Tibial nerve (tissue), 4 donors: ENCODE measurements at places on chromosomes 1 and 21.

DNA sequence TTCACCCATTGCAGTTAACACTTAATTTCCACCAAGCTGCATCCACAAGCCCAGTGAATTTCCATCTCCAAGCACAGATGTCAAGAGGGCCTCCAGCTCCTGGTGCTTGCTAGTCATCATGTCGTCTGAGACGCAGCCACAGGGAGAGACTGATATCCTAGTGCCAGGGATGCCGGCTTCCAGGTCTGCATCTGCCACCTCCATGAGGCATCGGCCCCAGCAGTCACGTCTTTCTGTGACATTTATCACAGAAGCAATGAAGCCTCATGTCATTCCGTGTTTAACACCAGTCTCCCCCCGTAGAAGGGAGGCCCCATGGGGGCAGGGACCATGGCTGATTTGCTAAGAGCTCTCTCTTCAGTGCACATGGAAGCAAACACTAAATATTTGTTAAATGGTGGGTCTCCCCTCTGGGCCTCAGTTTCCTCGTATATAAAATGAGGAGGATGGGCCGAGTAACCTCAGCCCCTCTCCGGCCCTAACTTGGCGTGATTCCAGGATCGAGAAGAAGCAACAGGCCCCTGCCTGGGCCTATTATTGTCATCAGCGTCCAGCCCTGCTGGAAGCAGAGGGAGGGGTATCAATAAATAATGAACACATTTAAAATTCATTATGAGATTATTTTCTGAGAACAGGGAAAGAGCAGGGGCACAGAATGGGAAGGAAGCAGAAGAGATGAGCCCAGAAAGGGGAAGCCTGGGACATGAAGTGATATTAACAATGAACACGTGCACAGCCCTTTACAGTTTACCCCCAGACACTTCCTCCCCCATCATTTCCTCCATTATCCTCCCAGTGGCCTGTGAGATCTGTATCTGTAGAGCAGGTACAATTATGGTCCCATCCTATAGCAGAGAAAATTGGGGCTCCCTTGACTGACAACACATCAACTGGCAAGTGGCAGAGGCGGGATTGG, 837 bp upstream of the C1QB start:
- H3K4me1 ChIP-seq: no peaks in the 10 kb centered on the region
- no peaks in the 10 kb centered on the region for H3K36me3 ChIP-seq
- no peak for DNase-seq
- peaks cover 6% of the 10 kb centered on the region for H3K27me3 ChIP-seq
- H3K27ac ChIP-seq: no peak overlapping the region

DNA sequence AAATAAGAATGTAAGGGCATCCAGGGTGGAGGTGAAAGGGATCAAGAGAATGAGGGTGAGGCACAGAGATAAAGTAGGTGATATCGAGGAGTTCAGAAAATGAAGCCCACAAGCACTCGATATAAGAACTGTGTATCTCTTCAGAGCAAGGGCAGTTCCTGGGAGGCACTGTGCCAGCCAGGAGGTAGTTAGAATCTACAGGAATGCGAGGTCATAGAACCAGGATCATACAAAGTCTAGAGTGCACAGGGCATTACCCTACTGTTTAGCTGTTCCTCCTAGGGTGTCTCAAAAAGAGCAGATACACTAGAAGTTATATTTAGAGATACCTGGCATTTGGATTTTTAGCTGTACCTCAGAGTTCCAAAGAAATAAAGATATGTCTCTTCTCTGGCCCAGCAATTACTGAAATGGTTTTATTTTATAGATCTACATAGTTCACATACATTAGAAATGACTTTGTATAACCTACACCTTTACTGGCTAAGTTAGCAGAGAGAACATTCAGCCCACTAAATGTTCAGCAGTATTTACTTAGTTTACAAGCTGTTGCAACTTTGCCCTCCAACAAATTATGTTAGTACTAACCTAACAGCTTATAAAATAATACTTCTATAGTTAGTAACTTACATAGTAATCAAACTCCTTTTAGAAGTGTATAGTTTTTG, 1.6 kb downstream of the OVAAL start:
- no peaks in the 10 kb centered on the region for H3K27me3 ChIP-seq
- no peak overlapping the region for H3K27ac ChIP-seq

GRCh38 chr1:56820755-56821461, 1.7 kb upstream of the FYB2 start:
- H3K4me1 ChIP-seq: no peaks in the 10 kb centered on the region
- no peaks in the 10 kb centered on the region for H3K36me3 ChIP-seq
- H3K4me3 ChIP-seq: no peak overlapping the region
- no peaks in the 10 kb centered on the region for H3K27me3 ChIP-seq

- no peak for DNase-seq
- H3K4me3 ChIP-seq: no peak overlapping the region
- no peaks in the 10 kb centered on the region for H3K4me1 ChIP-seq
- no peaks in the 10 kb centered on the region for H3K36me3 ChIP-seq
- H3K27ac ChIP-seq: no peak overlapping the region
Measured at GRCh38 chr1:158356616-158357015, 2.9 kb downstream of the CD1E start.

- H3K4me3 ChIP-seq: no peak overlapping the region
- no peaks in the 10 kb centered on the region for H3K27me3 ChIP-seq
- H3K4me1 ChIP-seq: peaks cover 4% of the 10 kb centered on the region
- no peak overlapping the region for H3K27ac ChIP-seq
- no peaks in the 10 kb centered on the region for H3K36me3 ChIP-seq
Measured at GRCh38 chr1:86778569-86779239, 74.3 kb downstream of the SH3GLB1 start.

GRCh38 chr1:222387007-222387814, 160.7 kb downstream of the HHIPL2 start:
- no peaks in the 10 kb centered on the region for H3K27me3 ChIP-seq
- H3K4me1 ChIP-seq: no peaks in the 10 kb centered on the region
- no peak overlapping the region for H3K27ac ChIP-seq
- H3K4me3 ChIP-seq: no peak overlapping the region
- DNase-seq: no peak

GRCh38 chr1:116777831-116778830, 23.9 kb downstream of the CD2 start:
- no peaks in the 10 kb centered on the region for H3K36me3 ChIP-seq
- no peak overlapping the region for H3K4me3 ChIP-seq
- H3K27ac ChIP-seq: no peak overlapping the region

- no peaks in the 10 kb centered on the region for H3K4me1 ChIP-seq
- DNase-seq: no peak
- no peak overlapping the region for H3K27ac ChIP-seq
Measured at GRCh38 chr1:165600793-165601192, 30.2 kb upstream of the MGST3 start.

DNA sequence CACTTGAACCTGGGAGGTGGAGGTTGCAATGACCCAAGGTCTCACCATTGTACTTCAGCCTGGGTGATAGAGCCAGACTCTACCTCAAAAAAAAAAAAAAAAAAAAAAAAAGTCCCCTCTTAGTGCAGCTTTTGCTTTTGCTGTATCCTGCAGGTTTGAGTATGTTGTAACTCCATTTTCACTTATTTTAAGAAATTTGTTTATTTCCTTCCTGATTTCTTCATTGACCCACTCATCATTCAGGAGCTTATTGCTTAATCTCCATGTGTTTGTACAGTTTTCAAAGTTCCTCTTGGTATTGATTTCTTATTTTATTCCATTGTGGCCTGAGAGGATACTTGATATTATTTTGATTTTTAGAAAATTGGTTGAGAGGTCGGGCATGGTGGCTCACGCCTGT, 50.9 kb upstream of the AK4 start:
- no peak for DNase-seq
- H3K27ac ChIP-seq: no peak overlapping the region
- no peaks in the 10 kb centered on the region for H3K36me3 ChIP-seq
- H3K4me3 ChIP-seq: no peak overlapping the region
- no peaks in the 10 kb centered on the region for H3K4me1 ChIP-seq

GRCh38 chr21:26177187-26177586, 6.6 kb upstream of the APP start:
- no peak overlapping the region for H3K4me3 ChIP-seq
- H3K27ac ChIP-seq: no peak overlapping the region
- H3K36me3 ChIP-seq: no peaks in the 10 kb centered on the region

DNA sequence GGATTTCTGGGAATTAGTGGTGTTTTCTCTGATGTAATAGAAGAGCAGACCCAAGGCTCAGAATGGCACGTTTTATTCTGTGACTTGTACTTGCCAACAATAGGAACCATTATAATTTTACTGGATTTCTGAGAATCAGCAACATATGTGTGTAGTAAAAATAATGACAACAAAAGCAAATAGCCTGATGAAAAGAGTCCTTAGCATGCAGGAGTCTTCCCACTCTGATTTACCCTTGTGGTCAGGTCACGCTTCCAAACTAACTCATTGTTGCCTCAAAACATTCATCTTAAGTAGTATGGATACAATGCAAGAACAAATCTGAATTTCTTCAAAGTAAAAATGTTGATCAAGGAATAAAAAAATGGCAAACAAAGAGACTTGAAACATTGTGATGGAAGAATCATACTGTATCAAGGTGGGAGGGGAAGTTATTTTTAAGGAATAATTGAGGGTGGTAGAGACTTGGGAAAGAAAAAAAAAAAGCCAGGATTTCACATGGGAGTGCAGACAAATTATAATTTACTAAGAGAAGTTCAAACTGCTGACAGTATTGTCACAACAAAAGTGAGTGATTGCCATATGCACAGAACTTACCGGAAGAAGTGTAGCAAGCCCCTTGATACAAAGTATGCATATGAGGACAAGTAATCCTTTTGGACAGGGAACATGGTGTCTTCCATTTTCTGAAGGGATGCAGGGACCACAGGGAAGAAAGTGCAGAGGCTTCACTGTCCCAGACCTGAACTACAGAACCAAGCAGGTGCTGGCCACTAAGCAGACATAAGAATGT, 31.2 kb upstream of the RGL1 start:
- DNase-seq: no peak
- H3K4me3 ChIP-seq: no peak overlapping the region
- no peak overlapping the region for H3K27ac ChIP-seq
- H3K27me3 ChIP-seq: no peaks in the 10 kb centered on the region
- H3K4me1 ChIP-seq: no peaks in the 10 kb centered on the region

DNA sequence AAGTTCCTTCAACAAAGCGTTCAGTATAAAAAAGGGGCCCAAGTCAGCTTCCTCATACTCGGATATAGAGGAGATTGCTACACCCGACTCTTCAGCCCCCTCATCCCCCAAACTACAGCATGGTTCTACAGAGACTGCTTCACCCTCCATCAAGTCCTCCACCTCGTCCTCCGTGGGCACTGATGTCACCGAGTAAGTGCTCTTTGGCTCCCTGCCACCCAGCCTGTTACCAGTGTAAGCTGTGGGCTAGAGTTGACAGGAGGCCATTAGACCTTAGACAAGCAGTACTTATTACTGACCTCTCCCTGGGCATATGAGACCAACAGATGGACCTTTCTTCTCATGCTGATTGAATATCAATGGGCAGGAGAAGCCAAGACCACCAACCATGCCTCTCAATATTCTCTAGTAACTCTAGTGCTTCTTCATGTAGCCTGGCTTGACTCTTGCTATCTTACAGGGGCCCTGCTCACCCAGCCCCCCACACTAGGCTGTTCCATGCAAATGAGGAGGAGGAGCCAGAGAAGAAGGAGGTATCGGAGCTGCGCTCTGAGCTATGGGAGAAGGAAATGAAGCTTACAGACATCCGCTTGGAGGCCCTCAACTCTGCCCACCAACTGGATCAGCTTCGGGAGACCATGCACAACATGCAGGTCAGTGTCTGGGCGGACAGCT, 20.9 kb upstream of the IPO9 start:
- no peak for DNase-seq
- no peak overlapping the region for H3K27ac ChIP-seq
- no peaks in the 10 kb centered on the region for H3K4me1 ChIP-seq
- H3K4me3 ChIP-seq: no peak overlapping the region

DNA sequence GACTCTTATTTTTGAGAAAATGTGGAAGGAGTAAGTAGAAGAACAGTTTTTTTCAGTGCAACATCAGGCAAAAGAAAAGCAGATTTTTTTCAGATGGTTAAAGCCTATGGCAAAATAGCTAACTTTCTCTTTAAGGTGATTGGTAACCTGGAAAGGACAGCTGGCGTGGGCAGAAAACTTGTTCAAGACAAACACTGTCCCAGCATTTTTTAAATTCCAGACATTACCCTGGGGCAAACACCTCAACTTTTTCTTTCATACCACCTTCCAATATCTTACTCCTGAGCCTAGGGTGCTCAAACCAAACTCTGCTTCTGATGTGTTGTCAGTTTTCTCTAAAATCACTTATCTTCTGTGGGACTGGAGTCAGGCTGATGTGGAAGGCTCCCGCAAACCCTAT, 2.7 kb upstream of the LEPR start:
- no peaks in the 10 kb centered on the region for H3K27me3 ChIP-seq
- H3K27ac ChIP-seq: no peak overlapping the region
- no peak overlapping the region for H3K4me3 ChIP-seq
- H3K36me3 ChIP-seq: no peaks in the 10 kb centered on the region

- DNase-seq: no peak
- no peaks in the 10 kb centered on the region for H3K27me3 ChIP-seq
- H3K4me1 ChIP-seq: no peaks in the 10 kb centered on the region
- H3K4me3 ChIP-seq: no peak overlapping the region
Measured at GRCh38 chr1:221732052-221732451, 9.8 kb downstream of the DUSP10 start.

DNA sequence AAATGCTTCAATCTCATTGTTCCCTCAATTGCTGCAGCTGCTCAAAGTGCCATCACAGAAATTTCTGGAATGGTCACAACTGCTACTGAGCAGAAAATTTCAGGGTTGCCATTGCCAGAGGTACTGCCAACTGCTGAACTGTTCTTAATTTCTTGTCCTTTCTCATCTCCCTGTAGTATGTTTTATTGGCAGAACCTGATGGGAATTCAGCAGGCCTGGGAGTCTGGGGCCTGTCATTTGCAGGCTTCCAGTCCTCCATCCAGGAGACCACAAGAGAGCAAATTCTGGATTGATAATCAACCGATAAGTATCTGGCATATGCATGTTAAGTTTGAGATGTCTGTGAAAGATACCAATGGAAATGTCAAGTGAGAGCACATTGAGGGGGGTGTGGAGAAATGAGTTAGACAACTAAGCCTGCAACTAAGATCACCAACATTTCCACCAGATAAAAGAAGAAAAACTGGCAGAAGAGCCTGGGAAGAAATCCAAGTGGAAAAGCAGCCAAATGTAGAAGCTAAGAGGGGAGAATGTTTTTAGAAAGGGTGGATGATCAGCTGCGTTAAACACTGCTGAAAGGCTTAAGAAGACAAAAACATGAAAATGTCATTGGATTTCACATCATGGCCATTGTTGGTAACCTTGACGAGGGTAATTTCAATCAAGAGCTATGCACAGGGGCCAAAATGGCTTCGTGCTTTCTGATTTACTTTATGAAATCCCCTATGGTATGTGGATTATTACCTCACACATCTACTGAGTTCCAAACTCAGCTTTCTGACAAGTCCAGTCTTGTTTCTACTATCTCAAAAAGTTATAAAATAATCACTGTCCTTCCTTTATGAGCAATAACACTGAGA, 648.1 kb downstream of the PLPP3 start:
- no peak overlapping the region for H3K27ac ChIP-seq
- no peaks in the 10 kb centered on the region for H3K36me3 ChIP-seq
- H3K4me1 ChIP-seq: no peaks in the 10 kb centered on the region

- H3K27ac ChIP-seq: no peak overlapping the region
- H3K4me1 ChIP-seq: no peaks in the 10 kb centered on the region
- H3K36me3 ChIP-seq: no peaks in the 10 kb centered on the region
- DNase-seq: no peak
- H3K27me3 ChIP-seq: no peaks in the 10 kb centered on the region
Measured at GRCh38 chr1:159429074-159429861, 2.7 kb upstream of the OR10J4 start.

- DNase-seq: no peak
- peaks cover 32% of the 10 kb centered on the region for H3K4me1 ChIP-seq
- no peaks in the 10 kb centered on the region for H3K27me3 ChIP-seq
- H3K4me3 ChIP-seq: peak overlapping the region; percentile 85
- no peak overlapping the region for H3K27ac ChIP-seq
- peaks cover 5% of the 10 kb centered on the region for H3K36me3 ChIP-seq
Measured at GRCh38 chr1:20634594-20635084, 1.4 kb downstream of the PINK1 start.
